ENCODE measurements at places on chromosomes 2 and 18.

DNA sequence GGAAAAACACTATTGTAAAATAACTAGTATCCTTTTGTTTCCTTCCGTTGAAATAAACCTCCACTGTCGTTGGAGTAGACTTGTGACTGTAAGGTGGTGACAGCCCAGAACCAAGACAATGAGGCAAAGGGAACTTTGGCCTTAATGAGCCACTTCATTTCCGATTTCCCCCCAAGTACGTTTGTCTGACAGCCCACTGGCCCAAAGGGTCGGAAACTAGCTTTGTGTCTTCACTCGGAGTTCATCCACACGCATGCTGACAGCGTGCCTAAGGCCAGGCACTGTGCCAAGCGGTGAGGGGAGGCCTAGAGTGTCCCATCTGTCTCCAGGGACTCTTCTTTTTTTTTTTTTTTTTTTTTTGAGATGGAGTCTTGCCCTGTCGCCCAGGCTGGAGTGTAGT, 21.0 kb downstream of the HJURP start:
- no peak for DNase-seq

- DNase-seq = no peak
Observed at GRCh38 chr2:231360401-231360800, 35.1 kb upstream of the B3GNT7 start.

DNA sequence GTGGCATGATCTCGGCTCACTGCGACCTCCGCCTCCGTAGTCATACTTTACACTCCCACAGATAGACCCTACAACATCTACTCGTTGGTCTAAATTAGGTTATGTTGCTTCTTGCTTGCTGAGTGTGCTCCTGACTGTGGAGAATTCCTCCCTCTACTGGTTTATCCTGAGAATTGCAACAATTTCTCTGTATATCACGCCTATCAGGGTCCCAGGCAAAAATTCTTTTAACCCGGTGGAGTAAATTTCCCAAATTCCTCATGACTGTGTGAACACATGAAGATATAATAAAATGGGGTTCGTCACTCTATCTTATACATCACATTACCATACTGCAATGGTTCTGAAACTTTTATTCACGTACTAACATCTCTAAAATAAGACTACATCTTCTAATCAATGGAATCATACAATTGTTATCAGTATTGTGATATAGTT, 156.7 kb downstream of the EVA1A start:
- no peak for DNase-seq

- DNase-seq = no peak
Observed at GRCh38 chr2:134260713-134261112, 6.8 kb downstream of the MGAT5 start.

- DNase-seq = peak; percentile 29
Observed at GRCh38 chr2:29923110-29923721, 1.8 kb upstream of the ALK start.

DNA sequence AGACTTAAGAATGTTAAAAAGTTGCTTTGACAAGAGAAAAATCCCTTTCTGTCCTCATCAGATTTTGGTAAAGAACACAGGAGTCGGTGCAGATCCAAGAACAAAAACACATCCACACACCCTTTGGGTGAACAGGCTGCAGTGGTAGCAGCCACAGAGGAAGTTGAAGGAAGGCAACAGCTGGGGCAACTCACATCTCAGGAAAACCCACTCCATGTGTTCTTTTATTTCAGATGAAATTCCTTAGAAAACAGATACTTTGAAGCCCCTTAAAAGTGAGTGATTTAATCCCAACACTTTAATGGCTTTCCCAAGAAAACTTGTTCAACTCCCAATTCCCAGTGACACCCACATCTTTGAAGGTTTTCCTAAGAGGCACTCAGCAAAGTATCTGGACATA, 271.3 kb downstream of the ICOS start:
- no peak for DNase-seq

- no peak for DNase-seq
Observed at GRCh38 chr18:30709595-30709994, 332.9 kb downstream of the DSC3 start.

DNA sequence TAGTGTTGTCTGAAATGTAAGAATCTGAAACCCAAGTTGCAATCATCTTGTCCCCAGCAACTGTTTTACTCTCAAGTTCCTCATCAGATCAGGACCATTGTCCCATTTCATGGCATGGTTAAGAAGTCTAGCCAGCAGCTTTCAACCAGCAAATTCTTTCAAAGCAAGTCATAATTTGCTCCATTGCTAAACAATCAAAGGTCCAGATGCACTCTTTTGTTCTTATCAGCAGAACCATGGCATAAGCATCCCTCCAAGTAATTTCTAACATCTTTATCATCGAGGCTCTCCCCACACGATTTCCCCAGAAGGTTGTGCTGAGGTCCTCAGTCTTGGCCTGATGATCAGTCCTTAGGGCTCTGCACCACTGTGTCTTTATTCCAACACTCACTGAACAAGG, 67.5 kb upstream of the APCDD1 start:
- DNase-seq = no peak

DNA sequence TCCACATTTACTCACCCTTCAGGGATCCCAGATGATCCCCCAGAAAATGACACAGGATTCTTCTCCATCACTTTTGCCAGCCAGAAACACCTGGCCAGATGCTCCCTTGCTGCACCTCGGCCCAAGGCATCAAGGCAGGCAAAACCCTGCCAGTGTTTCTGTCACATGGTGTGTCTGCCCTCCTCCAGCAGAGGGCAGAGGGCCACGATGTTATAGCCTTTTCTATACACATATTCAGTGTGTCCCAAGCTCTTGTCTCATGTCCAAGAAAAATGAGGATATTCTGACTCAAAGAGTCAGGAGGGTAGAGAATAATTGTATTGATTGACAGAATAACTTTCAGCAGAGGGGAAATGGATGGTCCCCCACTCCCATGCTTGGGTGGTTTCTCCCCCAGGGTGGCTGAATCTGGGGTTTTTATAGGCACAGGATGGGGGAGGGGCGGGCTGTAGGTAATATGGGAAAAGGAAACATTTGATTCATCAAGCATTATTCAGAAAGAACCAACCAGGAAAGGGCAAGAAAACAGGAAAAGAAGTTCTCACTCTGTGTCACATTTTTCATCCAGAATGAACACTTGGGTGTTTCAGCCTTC, 933.9 kb downstream of the TRIB2 start:
- no peak for DNase-seq

DNA sequence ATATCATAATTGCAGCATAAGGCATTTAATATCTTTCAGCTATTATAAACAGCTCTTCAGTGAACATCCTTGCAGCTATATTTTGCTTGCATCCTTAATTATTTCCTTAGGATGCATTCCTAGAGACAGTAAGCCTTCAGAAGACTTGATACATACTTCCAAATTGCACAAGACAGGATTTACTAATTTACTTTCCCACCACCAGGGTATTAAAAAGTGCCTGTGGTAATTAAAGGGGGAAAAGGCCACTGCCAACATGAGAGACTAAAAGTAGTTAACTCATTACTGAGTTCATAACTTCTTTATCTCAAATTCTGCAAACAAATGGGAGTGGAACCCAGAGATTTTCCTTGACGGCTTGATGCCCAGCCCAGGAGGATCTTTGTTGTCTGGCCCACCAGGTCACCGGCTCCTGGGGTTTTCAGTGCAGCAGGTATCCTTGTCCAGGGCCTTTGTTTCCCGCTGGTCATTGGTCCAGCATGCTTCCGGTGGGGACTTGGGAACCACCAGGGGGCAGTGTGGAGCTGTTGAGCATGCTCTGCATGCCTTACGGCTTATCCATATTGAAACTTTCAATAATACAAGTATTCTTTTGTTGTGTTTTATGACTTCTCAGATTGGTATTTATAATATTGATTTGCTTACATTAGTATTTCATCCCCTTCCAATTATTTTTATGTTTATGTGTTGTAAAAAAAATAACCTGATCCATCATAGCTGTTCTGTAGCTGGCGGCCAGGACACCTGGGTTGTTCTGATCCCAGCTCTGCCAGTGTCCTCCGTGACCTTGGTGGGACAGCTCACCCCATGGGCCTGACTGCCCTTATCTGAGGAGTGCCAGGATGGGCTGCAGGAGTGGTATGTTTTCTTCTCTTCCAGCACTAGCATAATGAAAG, 61.4 kb downstream of the TGOLN2 start:
- DNase-seq = peak; percentile 68

- no peak for DNase-seq
Observed at GRCh38 chr2:24047703-24048033, 477 bp upstream of the WDCP start.

GRCh38 chr2:148548716-148549400, 95.7 kb upstream of the EPC2 start:
- DNase-seq = no peak

- DNase-seq = peak; percentile 37
Observed at GRCh38 chr18:51195451-51196117, 1.9 kb downstream of the MEX3C start.

DNA sequence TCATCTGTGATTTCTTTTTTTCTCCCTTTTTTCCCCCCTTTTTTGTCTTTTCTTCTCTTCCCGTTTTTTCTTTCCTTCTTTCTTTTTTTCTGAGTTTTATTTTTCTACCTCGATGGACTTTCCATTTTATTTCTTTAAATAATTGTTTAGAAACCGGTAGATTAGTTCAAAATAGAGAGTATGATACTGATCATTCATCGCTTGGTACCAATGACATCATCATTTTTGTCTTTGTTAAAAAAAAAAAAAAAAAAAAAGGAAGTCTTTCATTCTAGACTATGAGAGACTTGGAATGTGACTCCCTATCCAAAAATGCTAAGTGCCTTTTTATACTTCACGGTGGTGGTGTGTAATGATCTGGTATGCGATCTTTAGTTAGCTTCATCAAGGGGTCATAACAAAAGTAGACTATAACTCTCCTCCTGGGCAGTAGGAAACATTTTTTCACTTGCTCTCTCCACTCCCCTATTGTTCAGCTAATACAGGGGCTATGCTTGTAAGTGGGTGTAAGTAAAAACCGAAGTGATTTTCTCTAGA, 1517.5 kb upstream of the ZEB2 start:
- DNase-seq = no peak

- no peak for DNase-seq
Observed at GRCh38 chr18:73674125-73674865, 473.3 kb downstream of the FBXO15 start.

DNA sequence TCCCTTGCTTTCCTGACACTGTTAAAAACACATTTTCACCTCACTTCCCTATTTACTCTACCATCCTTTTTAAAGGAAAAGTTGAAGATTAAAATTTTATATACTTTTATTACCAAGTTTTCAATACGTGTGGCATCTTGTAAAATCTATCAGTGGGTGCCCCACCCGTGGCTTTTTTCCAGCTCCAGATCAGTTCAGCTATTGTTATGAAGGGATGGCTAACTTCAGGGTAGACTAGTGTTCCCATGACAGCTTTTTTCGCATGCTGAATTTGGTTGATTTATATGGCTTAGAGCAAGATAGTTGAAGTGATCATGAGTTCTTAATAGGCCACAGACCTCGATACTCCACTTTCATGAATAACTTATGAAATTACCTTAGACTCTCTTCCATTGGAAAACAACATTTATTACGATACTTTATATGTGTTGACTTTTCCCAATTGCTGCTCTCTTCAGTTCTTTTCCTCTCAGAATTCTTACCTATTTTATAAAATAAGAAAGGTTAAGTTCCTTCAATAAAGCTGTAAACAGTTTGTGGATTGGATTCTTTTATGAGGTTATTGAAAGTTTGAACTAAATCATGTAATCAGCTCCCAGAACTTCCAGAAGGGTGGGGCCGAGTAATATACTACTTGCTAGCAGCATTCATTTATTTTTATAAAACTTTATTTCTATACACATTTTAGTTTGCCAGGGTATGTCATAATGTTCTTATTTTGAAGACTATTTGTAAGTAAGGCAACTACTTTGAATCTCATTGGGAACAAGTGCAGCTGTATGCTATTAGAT, 680.9 kb downstream of the SATB2 start:
- DNase-seq = no peak

DNA sequence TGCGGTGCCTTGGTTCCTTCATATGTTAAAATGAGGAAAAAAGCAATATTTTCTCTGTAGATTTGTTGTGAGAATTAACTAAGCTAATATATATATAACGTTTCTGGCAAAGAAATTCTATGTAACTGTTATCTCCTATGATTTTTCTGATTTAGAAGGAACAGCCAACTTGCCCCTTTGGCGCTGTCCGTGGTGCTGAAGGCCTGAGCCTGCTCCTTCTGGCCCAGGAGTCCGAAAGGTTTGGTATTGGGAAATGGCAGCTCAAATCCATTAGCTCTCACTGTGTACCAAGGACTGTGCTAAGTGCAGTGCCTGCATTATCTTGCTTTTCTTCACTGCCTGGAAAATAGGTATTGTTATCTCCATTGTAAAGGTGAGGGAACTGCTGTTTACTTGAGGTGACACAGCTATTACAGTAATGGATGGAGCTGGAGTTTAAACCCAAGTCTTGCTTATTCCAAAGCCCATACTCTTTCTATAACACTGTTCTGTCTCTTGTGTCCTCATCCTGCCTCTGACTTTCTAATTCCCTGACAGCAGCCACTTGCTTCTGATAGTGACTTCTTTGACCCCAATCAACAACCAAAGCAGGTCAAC, 52.2 kb downstream of the C1QL2 start:
- DNase-seq = peak; percentile 20

DNA sequence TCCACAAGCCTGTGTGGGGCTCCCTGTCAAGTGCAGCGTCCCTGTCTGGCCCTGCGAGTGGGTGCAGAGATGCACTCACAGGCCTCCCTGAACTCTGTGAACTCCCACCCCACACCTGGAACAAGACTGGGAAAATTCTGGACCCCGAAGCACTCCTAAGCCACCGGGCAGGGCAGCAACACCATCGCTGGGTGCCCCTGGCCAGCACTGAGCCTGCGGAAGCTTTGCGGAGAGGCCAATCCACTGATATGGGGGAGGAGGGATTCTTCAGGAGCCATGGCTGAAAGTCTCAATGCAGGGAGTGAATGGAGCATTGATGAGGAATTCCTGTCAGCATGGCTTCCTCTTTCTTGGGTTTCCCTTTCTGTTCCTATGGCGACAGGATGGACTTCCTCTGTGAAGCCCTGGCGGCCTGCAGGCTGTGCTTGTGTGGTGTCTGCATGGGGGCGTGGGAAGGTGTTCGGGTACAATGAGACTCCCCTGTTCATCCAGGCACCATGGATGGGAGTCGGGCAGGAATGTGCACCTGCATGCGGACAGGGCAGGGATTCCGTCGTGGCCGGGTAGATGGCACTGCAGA, 15.1 kb downstream of the TRIB2 start:
- DNase-seq = no peak

GRCh38 chr2:157785866-157786662, 90.1 kb downstream of the ACVR1 start:
- no peak for DNase-seq

- no peak for DNase-seq
Observed at GRCh38 chr2:125168442-125168841, 1143.4 kb downstream of the CNTNAP5 start.

DNA sequence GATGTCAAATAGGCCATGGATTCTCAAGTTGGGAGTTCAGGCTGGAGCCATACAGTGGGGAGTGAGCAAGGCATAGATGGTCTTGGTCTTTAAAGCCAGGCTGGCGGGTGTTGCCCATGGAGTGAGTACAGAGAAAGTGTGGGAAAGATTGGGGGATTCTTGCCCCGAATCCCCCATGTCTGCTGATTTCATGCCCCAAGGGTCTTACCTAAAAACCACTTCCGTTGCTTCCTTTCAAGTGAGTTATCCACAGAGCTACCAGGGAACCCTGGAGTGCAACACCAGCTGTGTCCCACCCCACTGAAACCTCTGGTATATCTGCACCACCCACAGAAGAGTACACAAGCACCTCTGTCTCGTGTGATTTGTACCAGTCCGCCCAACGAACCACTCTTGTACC, 31.4 kb downstream of the FHOD3 start:
- no peak for DNase-seq
